ENCODE measurements at places on chromosomes 11 and 22.

GRCh38 chr11:62830904-62831519 lies 839 bp downstream of the STX5 start:
- DNase-seq, result no peak

GRCh38 chr22:26901198-26901816 lies 243.9 kb downstream of the MIAT start:
- no peak for DNase-seq

GRCh38 chr11:42870480-42870879 lies 441.3 kb upstream of the API5 start:
- DNase-seq, result no peak

GRCh38 chr11:19929147-19929546 lies 216.5 kb downstream of the NAV2 start:
- DNase-seq, result no peak

GRCh38 chr22:50253941-50254340 lies 2.9 kb upstream of the HDAC10 start:
- no peak for DNase-seq

- DNase-seq, result no peak
Observed at GRCh38 chr11:47899801-47900200, 51.7 kb upstream of the NUP160 start.

GRCh38 chr22:38073150-38074130 lies 10.5 kb downstream of the SLC16A8 start:
- DNase-seq, result no peak

GRCh38 chr22:35641494-35642120 lies 6.6 kb upstream of the APOL6 start:
- DNase-seq, result no peak

DNA sequence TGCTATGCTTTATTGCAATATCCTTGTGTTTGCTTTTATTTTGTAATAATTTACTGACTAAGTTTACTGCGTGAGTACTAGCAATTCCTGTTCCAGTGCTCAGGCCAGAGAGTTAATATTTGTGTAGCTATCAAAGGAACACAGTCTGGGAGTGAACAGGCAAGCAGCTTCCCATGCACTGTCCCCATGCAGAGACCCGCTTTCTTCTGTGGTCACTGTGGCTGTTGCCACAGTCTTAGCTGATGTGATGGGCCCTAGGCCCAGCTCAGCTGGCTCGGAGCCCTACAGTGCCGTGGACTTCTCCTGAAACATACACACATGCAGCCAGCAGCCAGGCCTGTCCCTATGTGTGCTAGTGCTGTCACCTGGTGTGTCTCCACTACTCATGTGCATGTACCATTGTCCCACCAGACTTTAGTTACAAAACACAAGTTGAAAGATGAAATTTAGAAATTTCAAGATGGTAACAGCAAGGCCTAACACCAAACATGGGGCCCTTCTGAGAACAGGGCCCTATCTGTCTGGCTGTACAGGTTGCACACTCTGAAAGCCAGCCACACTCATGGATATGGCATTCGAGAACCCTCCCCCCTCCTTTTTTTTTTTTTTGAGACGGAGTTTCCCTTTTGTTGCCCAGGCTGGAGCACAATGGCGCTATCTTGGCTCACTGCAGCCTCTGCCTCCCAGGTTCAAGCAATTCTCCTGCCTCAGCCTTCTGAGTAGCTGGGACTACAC lies 12.3 kb upstream of the SCUBE2 start:
- DNase-seq, result no peak

DNA sequence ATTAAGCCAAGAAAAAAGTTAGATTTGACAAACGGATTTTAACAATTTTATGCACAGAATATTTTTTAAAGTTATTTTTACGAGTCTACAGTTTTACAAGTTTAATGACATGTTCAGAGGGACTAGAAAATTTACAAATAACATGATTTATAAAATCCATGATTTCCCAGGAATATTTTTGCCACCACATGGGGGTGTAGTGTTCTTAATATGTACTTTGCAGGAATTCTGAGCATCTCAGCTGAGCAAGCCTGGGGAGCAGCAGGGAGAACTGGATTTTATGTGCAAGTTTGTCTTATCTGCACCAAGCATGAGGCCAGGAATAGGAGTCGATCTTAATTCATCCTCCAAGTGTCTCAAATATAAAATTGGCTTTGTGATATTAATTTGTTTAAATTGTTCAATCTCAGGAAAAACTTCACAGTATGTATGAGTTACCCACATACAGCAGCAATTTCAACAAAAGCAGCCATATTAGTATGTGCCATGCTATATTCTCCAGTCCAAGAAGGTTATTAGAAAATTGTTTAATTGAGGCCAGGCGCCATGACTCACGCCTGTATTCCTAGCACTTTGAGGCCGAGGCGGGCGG lies 826.3 kb downstream of the DLG2 start:
- DNase-seq, result no peak
